ENCODE measurements at places on chromosomes 5 and 9.

GRCh38 chr5:107474716-107475489, 195.8 kb downstream of the EFNA5 start:
- DNase-seq = peak; percentile 13

DNA sequence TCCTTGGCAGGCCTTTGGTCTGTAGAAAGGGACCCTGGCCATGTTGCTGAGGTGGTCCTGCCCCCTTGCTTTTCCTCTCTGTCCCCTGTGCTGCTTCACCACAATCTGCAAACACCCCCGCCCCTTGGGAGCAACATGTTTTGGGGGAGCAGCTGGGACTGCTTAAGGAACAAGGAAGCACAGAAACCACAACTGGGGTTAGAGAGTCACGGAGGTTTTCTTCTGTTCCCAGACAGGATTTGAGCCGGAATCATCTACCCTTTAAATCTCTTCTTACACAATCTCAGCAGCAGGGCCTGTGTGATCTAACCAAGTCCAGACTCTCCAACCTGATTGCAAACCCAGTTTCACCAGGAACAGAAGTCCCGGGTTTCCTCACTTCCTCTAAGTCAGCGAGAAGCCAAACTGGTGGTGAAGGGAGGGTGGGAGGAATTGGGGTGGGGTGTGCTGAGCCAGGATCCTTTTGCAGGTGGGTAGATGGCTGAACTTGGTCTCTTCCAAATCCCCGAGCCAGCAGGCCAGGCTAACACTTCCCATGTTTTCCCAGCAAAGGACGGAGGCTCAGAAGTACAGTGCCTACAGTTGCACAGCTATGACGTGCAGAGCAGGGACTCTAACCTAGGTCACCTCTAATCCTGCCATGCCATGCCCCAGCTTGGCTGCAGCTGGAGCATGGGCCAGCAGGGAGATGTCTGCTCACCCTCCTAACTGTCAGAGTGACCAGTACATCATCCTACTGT, 25.0 kb downstream of the SH3PXD2B start:
- DNase-seq = peak; percentile 84

DNA sequence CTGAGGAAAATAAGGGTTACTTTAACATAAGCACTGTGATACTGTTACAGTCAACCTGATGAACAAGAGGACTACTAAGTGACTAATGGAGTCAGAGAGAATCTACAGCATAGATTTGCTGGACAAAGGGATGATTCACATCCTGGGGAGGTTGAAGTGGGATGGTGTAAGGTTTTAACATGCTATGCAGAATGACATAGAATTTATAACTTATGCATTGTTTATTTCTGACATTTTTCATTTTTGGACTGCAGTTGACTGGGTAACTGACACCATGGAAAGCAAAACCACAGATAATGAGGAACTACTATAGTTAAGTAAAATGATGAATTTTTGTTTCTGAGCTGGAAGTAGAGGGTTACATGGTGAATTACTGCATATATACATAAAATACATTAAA, 389.2 kb downstream of the MAT2B start:
- peak; percentile 86 for DNase-seq

DNA sequence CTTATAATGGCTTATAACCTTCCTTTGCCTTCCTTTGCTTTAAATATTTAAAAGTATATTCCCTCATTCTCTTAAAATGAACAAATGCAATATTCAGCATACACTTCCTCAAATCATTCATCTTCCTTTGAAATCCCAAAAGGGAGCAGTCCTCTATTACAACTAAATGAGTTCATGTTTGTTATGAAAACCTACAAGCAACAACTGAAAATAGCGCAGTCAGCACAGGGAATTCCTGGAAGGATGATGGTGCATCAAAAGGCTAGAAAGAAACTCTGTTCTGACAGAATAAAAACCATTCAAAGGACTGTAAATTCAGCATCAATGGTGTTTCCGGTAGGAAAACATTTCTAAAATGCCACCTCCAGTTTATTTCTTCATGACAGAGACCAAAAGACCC, 3.3 kb downstream of the NR6A1 start:
- no peak for DNase-seq

DNA sequence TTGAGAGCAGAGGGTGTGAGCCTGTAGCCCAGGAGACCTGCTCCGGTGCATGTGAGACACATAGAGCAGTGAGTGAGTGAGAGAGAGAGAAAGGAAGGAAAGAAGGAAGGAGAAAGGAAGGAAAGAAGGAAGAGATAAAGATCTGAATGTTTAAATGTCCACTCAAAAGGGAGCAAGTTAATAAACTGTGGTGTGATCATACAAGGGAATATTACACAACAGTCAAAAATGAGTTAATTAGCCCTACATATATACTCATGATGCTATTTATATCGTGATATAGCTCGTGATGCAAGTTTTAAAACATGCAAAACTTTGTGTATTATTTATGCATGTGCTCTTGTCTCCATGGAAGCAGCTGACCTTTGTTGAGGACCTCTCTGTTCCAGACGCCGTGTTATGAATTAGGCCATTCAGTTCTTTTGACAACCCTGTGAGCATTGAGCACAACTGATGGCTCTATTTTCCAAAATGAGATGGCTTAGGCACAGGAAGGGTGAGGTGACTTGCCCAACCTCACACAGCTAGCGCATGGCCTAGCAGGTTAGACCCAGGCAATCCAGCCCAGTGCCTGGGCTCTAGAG, 70.6 kb downstream of the HMCN2 start:
- no peak for DNase-seq

GRCh38 chr5:40618926-40619325, 60.8 kb upstream of the PTGER4 start:
- no peak for DNase-seq

GRCh38 chr5:140190872-140191218, 15.9 kb downstream of the CYSTM1 start:
- DNase-seq = no peak

- DNase-seq = no peak
These were observed 27.3 kb upstream of the IL17B start for GRCh38 chr5:149406203-149406978.
